Activated T-helper 17 cell treated with anti-CD3 and anti-CD28 coated beads, Interleukin-2, amount 50 U/mL, for 72 hours (primary cell): ENCODE measurements at places on chromosomes 3 and 15. TPM values are rescaled to one million over a fixed set of nuclear protein-coding genes. Genes with fewer than 3 reads are reported as not detected.

Gene TMEM207
- total RNA-seq: not detected

Gene GOLGA8T
- not detected for total RNA-seq

Gene CHRNA5
- total RNA-seq: 5.9 TPM

Gene CLDND1
- 381 TPM for total RNA-seq

- H3K4me1 ChIP-seq: no peaks in the 10 kb centered on the region
- peaks cover 10% of the 10 kb centered on the region for H3K36me3 ChIP-seq
- no peak overlapping the region for H3K27ac ChIP-seq
- no peaks in the 10 kb centered on the region for H3K27me3 ChIP-seq
Measured at GRCh38 chr15:67613211-67613610, 70.7 kb downstream of the MAP2K5 start.

DNA sequence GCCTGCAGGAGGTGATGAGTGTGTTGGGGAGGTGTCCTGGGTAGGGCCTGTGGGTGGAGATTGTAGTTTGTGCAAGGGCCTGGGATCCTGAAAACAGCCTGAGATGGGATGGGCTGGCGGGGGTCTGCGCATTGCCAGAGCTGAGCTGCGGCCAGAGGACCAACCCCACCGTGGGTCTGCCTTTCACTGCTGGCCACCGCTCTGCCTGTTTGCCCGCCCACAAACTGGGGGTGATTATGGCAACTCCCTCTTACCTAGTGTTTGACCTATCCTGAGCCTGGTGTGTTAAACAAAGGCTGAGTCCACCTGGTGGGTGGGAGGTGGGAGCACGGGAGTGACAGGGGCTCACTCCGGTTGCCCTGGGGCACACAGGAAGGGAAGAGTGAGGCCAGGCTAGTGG is 9.8 kb downstream of the ABTB1 start:
- H3K27me3 ChIP-seq: no peaks in the 10 kb centered on the region
- no peak overlapping the region for H3K4me3 ChIP-seq
- H3K4me1 ChIP-seq: no peaks in the 10 kb centered on the region
- no peak overlapping the region for H3K27ac ChIP-seq

- H3K4me1 ChIP-seq: no peaks in the 10 kb centered on the region
- H3K4me3 ChIP-seq: no peak overlapping the region
- H3K27me3 ChIP-seq: peaks cover 36% of the 10 kb centered on the region
- no peak for ATAC-seq
Measured at GRCh38 chr3:10855871-10856662, 40.0 kb downstream of the SLC6A11 start.

DNA sequence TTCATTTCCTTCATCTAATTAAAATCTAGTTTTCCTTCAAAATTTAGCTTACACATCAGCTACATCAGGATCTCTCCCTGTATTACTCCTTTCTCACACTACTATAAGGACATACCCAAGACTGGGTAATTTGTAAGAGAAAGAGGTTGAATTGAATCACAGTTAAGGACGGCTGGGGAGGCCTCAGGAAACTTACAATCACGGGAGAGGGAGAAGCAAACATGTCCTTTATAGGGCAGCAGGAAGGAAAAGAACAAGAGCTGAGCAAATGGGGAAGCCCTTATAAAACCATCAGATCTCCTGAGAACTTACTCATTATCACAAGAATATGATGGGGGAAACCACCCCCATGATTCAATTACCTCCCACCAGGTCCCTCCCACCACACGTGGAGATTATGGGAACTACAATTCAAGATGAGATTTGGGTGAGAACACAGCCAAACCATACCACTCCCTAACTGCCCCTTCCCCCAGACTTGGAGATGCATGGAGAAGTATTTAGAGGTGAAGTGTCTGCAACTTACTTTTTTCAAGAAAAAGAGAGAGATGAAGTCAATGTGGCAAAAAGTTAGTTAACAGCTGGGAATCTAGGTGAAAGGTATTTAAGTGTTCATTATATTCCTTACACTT is 21.3 kb downstream of the PRTG start:
- H3K4me1 ChIP-seq: no peaks in the 10 kb centered on the region
- H3K4me3 ChIP-seq: no peak overlapping the region
- peaks cover 42% of the 10 kb centered on the region for H3K27me3 ChIP-seq
- H3K27ac ChIP-seq: no peak overlapping the region

GRCh38 chr15:59147666-59148065 is 42.7 kb downstream of the CCNB2 start:
- ATAC-seq: no peak
- H3K27me3 ChIP-seq: no peaks in the 10 kb centered on the region
- H3K36me3 ChIP-seq: no peaks in the 10 kb centered on the region
- H3K27ac ChIP-seq: no peak overlapping the region
- no peaks in the 10 kb centered on the region for H3K4me1 ChIP-seq

DNA sequence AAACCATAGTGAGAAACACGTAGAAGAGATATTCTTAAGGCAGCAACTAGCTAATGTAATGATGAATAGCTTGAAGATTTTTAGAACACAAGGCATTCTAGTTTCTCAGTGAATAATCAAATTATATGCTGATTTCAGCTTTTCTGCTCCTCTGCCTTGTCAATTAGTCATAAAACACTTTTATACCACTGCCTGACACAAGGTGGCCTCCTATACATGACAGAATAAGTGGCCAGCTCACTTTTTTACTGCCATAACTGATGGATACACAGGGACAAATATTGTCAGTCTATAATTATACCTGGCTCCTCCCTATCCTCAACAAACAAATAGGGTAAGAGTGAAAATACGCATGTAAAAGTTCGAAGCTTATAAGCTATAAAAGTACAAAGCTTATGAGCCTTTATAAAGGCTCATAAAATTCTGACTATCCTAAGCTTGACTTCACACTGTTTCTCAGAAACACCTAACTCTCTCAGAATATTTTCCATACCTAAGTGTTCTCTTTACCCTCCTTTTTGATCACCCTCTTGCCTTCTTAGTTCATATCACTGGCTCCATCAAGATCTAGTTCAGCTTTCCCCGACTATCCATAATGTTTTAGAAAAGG is 81.6 kb downstream of the HERC1 start:
- peaks cover 76% of the 10 kb centered on the region for H3K36me3 ChIP-seq
- no peak overlapping the region for H3K27ac ChIP-seq
- ATAC-seq: peak; percentile 76

GRCh38 chr3:63914312-63914711 is 2.1 kb upstream of the SCAANT1 start:
- ATAC-seq: no peak
- H3K36me3 ChIP-seq: peaks cover 64% of the 10 kb centered on the region
- H3K4me3 ChIP-seq: peak overlapping the region; percentile 83
- no peak overlapping the region for H3K27ac ChIP-seq
- H3K4me1 ChIP-seq: peaks cover 32% of the 10 kb centered on the region

GRCh38 chr3:183664913-183665381 is 29.5 kb downstream of the KLHL24 start:
- no peaks in the 10 kb centered on the region for H3K4me1 ChIP-seq
- no peak overlapping the region for H3K4me3 ChIP-seq
- peaks cover 57% of the 10 kb centered on the region for H3K36me3 ChIP-seq
- no peak overlapping the region for H3K27ac ChIP-seq

DNA sequence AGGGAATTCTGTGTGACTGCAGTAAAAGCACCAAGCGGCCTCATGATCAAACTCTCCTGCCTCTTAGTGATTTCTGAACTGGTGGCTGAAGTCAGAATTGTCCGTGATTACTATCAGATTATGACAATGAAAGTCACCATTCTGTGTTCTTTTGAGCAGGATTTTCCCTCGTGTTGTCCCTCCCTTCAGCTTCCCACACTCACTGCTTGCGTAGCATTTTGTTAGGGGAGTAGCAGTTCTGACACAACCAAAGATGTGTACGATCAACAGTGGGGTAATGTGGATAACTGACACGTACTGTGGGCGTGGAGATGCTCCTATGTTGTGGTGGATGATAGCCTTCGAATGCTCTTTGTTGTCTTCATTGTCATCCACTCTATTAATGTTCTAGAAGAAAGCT is 67.8 kb upstream of the ICE2 start:
- peak; percentile 55 for ATAC-seq
- H3K27ac ChIP-seq: peak overlapping the region; percentile 97
- H3K36me3 ChIP-seq: peaks cover 100% of the 10 kb centered on the region
- H3K4me1 ChIP-seq: peaks cover 70% of the 10 kb centered on the region

DNA sequence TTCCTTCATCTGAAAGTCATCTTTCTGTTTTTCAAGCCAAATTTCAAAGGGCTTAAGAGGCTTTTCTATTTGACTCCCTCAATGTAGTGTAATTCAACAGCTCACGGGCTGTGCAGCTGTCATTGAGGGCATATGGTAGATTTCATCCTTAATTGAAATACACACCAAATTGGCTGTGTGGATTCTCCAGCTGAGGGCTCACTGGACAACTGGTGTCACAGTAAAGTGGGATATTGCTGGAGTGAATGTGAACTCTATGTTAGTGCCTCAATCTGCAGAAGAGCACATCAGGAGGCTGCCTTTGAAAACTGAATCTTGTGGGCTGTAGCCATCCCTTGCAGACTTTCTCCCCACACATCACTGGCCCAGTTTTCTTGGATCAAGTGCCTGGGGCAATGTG is 120.1 kb downstream of the GALK2 start:
- H3K4me3 ChIP-seq: no peak overlapping the region
- peaks cover 90% of the 10 kb centered on the region for H3K36me3 ChIP-seq
- H3K4me1 ChIP-seq: peaks cover 20% of the 10 kb centered on the region

GRCh38 chr3:70603103-70603502 is 290.7 kb upstream of the MDFIC2 start:
- H3K36me3 ChIP-seq: no peaks in the 10 kb centered on the region
- peak; percentile 68 for ATAC-seq
- no peak overlapping the region for H3K27ac ChIP-seq
- H3K4me3 ChIP-seq: no peak overlapping the region
- peaks cover 14% of the 10 kb centered on the region for H3K27me3 ChIP-seq

GRCh38 chr3:9683426-9683825 is 20.2 kb upstream of the CPNE9 start:
- no peaks in the 10 kb centered on the region for H3K4me1 ChIP-seq
- no peak overlapping the region for H3K27ac ChIP-seq
- peaks cover 100% of the 10 kb centered on the region for H3K36me3 ChIP-seq
- no peaks in the 10 kb centered on the region for H3K27me3 ChIP-seq

GRCh38 chr15:98440917-98441316 is 207.4 kb upstream of the IGF1R start:
- peaks cover 11% of the 10 kb centered on the region for H3K27me3 ChIP-seq
- no peak overlapping the region for H3K27ac ChIP-seq
- no peak for ATAC-seq
- H3K4me1 ChIP-seq: no peaks in the 10 kb centered on the region
- no peaks in the 10 kb centered on the region for H3K36me3 ChIP-seq

DNA sequence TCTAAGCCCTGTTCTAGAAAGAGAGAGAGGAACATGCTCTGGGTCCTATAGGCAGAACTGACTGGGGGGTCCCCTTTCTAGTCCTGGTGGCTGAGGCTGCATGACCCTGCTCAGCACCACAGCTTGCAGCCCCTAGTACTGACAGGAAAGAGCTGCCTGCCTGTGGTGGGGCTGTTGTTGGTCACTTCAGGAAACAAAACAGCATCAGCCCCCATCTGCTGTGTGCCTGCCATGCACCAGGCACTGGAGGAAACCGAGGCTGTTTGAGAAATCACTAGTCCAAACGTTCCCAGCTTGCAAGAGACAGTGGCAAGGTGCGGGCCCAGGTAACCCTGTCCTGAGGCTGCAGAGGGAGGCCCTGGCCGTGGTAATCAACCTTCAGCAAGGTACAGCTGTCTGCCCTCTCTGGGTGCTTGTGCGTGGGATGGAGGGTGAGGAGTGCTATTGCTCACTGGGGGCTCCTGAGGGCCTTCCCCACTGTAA is 90.6 kb downstream of the IQSEC1 start:
- H3K4me3 ChIP-seq: no peak overlapping the region
- no peaks in the 10 kb centered on the region for H3K27me3 ChIP-seq
- H3K4me1 ChIP-seq: peaks cover 28% of the 10 kb centered on the region
- H3K27ac ChIP-seq: peak overlapping the region; percentile 54

DNA sequence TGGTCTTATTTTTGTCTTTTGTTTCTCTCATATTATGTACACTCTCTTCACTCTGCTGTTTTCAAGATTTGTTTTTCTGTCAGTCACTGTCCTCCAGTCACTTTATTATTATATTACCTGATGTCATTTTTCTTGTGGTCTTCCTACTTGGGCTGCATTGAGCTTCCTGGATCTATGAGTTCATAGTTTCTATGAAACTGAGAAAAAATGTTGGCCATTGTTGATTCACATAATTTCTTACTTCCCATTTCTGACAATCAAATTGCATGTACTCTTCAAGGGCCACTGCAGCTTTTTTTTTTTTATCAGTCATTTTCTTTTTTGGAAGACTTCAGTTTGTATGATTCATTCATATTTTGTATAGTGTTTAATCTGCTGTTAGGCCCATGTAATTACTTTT is 1180.6 kb upstream of the GBE1 start:
- no peak overlapping the region for H3K4me3 ChIP-seq
- no peaks in the 10 kb centered on the region for H3K36me3 ChIP-seq
- no peak overlapping the region for H3K27ac ChIP-seq
- H3K4me1 ChIP-seq: no peaks in the 10 kb centered on the region
- no peak for ATAC-seq

DNA sequence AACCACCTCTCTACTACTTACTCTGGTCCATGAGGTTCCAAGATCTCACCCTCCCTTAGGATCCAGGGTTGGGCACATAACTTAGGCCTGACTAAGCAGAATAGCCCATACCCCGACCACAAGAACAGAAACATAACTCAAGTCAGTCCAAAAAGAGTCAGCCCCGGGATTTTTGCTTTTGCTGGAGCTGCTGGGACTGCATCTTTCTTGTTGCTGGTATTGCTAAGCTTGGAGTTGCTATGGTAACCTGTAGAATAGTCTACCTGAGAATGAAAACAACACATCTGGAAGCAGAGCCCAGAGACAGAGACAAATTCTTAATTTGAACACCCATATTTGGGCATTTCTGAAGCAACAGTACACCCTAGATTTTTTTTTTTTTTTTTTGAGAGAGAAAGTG is 6.5 kb downstream of the RUBCN start:
- ATAC-seq: peak; percentile 42
- no peak overlapping the region for H3K4me3 ChIP-seq
- peaks cover 21% of the 10 kb centered on the region for H3K4me1 ChIP-seq
- no peaks in the 10 kb centered on the region for H3K27me3 ChIP-seq
- H3K27ac ChIP-seq: peak overlapping the region; percentile 72
- H3K36me3 ChIP-seq: peaks cover 17% of the 10 kb centered on the region

DNA sequence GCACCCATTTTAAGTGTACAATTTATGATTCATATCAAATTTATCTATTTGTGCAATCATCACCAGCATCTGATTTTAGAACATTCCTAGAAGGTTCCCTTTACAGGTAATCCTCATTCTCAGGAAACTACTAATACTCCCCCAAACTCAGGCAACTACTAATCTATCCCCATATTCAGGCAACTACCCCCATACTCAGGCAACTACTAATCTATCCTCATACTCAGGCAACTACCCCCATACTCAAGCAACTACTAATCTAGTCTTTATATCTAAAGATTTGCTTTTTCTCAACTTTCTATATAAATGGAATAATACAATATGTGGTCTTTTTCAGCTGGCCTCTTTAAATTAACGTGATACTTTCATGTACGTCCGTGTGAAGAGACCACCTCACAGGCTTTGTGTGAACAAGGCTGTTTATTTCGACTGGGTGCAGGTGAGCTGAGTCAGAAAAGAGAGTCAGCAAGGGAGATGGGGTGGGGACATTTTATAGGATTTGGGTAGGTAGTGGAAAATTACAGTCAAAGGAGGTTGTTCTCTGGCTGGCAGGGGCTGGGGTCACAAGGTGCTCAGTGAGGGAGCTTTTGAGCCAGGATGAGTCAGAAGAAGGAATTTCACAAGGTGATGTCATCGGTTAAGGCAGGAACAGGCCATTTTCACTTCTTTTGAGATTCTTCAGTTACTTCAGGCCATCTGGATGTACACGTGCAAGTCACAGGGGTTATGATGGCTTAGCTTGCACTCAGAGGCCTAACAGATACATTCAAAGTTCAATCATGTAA is 1444.5 kb upstream of the CADM2 start:
- H3K4me1 ChIP-seq: no peaks in the 10 kb centered on the region
- H3K36me3 ChIP-seq: no peaks in the 10 kb centered on the region
- no peak for ATAC-seq
- no peak overlapping the region for H3K4me3 ChIP-seq
- no peaks in the 10 kb centered on the region for H3K27me3 ChIP-seq
- H3K27ac ChIP-seq: no peak overlapping the region
